ENCODE measurements at places on chromosomes 12 and 14.

DNA sequence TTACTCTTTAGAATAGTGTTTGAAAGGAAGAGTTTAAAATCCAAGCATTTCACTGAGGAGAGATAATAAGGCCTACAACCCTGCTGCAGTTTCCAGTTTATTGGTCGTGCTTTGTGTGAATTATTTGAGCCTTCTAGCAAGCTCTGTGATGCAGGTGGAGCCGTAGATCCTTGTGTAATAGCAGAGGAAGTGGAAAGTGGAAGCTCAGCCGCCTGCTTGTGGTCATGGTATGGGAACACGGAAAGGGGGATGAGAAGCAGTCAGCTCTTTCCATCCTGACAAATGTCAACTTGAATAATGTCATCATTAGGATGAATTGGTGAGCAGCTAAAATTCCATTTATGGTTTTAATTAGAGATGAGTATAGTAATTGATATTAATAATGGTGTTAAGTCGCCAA is 29.1 kb downstream of the SYNE2 start:
- no peak for DNase-seq

- DNase-seq = no peak
Observed at GRCh38 chr14:95197551-95197950, 40.2 kb upstream of the DICER1 start.

- peak; percentile 83 for DNase-seq
Observed at GRCh38 chr14:76917158-76917596, 91.0 kb downstream of the LRRC74A start.

DNA sequence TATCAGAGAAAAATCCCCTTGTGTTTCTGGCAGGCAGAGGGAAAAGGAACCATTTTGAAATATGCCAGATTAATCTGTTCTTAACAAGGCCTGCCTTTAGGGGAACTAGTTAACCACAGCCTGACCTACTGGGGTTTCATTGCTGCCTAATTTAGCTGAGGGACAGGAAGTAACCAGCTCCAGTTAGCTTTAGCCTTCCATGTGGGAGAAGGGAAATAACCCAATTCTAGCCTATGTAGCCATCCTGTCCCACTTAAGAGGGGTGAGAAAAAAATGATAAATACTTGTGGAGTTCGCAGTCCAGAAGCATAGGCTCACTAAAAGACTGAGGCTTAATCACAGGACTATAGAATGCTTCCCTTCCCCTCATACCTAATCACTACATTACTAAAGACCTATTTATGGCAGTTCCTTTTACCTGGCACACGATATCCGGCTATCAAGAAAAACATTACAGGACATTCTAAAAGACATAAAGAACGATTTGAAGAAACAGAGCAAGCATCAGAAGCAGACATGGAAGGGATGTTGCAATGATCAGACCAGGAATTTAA is 22.8 kb downstream of the COX8C start:
- no peak for DNase-seq

DNA sequence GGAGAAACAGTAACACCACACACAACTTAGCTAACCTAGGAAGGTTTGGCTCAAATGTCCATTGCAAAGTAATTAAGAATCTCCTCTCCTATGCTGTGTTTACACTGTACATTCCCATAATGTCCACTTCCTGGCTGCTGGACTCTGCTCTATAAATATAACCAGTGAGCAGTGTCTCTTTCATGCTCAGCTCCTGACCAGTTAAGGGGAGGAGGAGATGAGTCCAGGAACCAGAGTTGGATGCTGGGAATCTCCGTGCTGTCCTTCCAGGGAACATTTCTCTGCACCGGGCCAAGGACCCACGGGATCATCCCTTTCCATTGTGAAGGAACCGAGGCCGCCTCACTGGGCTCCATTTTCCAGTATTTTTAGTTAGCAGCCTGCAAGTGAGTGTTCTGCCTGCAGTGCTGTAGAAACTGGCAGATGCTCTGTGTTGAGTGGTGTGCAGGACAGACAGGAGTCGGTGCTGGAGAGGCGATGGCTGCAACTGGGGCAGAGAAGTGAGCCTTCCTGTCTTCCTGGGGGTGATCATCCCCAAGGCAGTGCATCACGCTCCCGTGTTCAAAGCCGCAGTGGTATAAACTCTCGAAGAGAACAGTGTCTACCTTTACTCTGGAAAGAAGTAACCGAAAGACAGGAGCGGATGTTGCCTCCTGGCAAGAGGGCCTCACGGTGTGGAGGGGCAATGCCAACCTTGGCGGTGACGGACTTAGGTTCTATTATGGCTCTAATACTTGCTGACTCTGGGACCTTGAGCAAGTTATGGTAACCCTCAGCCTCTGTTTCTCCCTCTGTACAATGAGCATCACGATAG is 195.5 kb downstream of the CACNA1C start:
- no peak for DNase-seq
